ENCODE measurements at places on chromosomes 5 and 9.

DNA sequence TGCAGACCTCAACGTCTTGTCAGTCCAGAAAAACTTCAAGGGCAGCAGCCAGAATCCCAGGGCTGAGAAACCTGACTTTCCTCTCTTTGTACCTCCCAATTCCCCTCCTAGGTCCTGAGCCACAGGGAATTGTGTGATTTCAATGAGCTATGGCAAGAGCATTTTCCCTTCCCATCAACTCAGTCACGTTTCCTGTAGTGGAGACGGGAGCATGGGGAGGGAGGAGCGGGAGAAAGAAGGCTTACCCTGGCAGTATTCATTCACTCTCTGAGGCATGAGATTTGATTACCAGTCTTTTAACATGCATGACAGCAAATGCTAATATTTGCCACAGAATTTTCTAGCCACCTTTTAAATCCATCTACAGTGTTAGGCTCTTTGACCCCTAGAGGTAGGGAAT is 109.4 kb upstream of the TBCA start:
- DNase-seq: no peak

DNA sequence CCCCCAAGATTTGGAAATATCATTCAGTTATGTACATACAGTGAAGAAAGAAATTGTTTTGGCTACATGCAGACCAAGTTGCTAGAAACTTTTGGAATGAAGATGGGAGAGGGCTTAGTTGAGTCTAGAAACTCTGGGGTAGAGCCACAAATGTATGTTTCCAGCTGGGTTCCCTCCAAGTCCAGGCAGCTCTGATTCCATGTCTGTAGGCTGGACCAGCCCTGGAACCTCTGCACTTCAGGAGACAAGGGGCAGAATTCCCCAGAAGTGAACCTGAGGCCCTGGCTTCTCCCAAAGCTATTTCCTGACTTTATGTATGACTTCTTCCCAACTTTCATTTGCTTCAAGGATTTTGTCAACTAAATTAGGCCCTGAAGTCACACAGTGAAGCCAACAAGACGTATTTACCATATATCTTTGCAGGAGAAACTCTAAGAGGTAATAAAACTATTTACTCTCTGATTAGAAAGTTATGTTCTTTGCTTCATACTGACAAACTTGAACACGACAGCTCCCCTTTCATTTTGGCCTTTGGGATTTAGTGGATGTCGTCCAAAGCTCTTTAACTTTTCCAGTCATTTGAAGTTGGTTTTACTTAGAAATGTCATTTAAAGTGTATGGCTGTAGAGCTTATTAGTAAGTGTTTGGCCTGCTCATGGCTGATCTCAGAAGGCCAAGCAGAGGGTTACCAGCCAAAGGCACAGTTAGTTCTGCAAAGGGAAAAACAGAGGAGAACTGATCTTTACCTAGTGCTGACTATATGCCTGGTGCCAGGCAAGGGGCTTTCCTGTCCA is 152.0 kb upstream of the SLC28A3 start:
- no peak for DNase-seq

DNA sequence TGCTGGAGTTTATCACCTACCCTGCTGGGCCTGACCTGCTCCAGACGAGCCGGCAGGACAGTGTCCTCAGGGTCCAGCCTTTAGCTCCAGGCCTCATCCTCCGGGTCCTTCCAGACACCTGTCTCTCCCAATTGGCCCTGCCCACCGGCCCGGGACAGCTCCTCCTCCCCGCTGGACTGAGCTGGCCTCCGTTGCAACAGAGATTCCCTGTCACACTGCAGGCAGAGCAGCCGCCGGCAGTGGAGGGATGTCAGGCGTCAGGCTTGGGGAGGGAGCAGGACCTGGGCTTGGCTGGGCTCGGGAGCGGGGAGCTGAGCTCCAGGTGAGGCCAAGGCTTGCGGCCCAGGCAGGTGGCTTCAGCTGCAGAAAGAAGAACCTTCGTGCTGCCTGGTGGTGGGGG is 1.7 kb downstream of the KCNT1 start:
- no peak for DNase-seq

DNA sequence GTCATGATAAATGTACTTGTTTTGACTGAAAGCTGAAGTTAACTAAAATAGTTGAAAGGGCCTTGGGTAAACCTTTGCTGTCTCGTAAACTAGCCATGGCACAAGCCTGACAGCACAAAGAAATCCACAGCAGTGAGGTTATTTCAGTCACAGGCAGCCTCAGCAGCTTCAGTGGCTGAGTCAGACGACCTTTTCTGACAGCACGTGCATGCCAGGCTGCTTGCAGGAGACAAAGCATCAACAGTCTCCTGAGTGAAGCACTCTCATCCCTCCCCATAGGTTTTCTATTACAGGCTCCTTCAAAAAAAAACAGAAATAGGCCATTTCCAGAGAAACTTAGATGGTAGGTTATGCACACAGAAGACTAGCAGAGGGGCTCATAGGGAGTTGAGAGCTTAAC is 34.6 kb downstream of the OXCT1 start:
- DNase-seq: no peak

DNA sequence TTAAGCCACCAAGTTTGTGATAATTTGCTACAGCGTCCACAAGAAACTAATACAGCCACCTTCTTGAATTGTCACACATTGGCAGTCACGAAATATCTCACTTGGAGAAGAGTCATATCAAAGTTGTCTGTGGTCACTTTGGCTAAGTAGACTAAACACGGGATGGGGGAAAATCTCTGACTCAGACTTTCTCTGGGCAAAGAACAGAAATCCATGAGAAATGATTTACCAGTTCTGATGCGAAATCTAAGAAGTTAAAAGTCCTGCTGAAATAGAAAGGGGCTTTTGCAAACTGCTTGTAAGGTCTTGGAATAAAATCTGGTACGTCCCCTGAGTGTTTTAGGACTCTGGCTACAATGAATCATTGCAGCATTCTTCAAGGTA is 158.4 kb downstream of the COL23A1 start:
- DNase-seq: no peak

DNA sequence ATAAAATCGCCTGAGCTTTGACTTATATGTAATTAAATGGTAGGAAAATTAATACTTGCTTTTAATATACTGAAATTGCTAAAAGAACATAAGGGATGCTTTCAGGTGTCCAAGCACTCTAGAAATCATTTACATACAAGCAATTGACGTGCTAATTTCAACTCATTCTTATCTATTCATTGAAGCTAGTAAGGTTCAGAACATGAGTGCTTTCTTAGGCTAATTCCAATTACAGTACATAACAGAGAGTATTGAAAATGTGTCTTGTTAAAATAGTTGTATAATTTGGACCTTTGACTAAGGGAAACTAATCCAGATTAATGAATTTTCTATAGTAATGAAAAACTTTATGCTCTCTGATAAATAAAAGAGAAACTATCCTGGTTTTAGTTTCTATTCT is 1016.4 kb upstream of the TYRP1 start:
- DNase-seq: no peak

DNA sequence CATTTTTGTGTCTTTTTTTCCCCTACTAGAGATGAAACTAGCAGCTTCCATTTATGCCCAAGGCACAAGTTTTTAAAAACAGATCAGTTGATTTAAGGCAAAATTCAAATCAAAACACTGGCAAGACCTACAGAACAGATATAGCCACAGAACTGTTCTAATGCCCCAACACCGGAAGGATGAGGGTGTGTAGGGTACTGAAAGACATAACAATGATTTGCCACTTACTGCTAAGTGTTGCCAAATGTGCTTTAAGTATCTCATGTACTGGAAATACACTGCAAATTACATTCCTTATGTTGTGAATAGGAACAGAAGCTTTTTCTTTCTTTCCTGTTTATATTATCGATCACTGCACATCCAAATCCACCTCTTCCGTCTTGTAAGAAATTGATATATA is 189.0 kb downstream of the CETN3 start:
- no peak for DNase-seq

- no peak for DNase-seq
These were observed 16.4 kb downstream of the JADE2 start for GRCh38 chr5:134541736-134542376.

DNA sequence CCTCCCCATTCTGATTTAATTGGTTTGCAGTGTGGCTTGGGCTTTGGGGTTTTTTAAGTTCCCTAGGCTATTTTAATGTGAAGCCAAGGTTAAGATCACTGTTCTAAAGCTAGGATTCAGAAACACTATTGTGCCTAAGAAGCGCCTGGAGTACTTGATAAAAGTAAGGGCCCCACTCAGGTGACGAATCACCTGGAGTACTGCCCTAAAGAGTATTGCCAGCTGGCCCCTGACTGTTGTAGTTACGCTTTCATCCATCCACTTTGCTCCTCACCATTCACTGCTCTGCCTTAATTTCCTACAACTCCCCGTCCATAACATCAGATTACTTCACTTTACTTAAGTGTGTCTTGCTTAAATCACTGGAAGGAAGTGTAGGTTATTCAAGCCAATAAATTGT is 119.3 kb downstream of the CD180 start:
- no peak for DNase-seq

GRCh38 chr9:25212361-25212760 is 465.9 kb downstream of the TUSC1 start:
- no peak for DNase-seq

GRCh38 chr5:133928587-133929393 is 39.6 kb downstream of the C5orf15 start:
- DNase-seq: no peak

DNA sequence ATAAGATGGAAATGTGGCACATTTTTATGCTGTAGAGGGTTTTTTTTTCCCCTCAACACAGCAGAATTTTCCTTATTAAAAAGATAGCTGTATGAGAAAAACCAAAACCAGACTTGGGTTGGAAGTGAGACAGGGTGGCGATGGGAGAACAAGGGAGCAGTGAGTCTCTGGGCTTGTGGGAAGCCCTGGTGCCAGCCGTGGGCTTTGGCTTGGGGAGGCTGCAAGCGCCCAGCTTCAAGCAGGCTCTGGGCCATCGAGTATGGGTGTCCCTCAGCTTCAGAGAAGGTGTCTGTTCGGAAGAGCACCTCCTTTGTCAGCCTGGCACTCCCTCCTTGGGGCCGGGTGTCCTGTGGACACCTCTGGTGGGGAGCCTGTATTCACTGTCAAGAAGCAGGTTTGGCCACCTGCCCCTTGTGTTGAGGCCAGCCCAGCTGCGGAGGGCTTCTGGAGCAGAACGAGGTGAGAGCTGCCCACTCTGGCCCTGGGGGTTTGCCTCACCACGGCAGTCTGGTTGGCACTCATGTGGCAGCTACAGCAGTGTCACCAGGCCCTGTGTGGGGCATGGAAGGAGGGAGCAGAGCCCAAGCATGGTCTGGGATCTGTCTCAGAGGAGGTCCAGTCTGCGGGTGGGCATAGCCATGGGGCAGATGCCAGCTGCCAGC is 37.6 kb upstream of the ANGPTL2 start:
- no peak for DNase-seq

DNA sequence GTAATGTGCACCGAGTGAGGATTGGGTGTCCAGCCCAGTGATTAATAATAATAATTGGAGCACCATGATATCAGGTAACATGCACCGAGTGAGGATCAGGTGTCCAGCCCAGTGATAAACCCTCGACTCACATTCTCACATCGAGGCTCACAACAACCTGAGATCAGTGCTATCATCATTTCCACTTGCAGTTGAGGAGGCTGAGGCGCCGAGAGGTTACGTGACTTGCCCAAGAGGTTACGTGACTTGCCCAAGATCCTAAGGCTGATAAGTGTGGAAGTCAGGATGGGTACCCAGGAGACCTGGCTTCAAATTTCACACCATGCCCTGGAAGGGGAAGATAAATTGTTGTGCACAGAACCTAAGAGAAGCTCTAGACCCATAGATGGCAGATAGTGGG is 189.4 kb downstream of the MED10 start:
- no peak for DNase-seq

- DNase-seq: no peak
These were observed 5.0 kb downstream of the TNIP1 start for GRCh38 chr5:151075698-151076331.

- no peak for DNase-seq
These were observed 1.1 kb upstream of the GPSM1 start for GRCh38 chr9:136326061-136326760.

DNA sequence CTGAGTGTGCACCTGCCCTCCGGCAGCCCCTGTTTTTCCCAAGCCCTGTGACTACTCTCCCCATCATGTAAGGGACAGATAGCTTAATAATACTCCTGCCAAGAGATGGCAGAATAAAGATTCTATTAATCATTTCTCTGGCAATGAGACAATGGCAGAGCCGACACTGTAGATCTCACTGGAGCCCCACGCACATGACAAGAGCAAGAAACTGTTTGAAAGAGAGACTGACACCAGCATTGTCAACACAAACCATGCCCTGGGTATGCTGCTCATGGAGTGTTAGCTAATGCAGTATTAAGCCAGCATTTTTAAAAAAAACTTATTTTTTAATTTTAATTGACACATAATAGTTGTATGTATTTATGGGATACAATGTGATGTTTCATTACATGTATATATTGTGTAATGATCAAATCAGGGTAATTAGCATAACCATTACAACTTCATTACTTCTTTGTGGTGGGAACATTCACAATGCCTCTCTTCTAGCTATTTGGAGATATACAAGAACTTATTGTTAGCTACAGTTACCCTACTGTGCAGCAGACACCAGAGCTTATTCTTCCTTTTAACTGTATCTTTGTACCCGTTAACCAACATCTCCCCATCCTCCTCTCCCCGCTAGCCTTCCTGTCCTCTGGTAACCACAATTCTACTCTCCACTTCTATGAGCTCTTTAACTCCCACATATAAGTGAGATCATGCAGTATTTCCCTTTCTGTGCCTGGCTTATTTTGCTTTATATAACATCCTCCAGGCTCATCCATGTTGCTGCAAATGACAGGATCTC is 31.5 kb upstream of the SEMA4D start:
- no peak for DNase-seq

DNA sequence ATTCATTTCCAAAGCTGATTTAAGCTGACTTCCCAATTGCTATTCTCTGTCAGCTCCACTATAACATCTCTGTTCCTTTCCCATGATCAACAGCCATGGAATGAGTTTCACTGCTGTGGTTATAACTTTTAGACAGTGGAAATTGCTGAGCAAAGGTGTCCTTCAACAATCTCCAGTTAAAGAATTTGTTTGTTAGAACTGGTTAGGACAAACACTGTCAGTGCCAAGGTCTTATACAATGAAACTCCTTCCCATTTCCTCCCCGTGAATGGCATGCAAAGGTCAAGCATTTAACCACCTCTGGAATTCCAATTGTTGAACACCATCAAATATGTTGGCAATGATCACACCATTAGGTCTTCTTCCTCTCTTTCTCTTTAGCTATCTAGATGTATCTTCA is 45.7 kb upstream of the GHR start:
- DNase-seq: no peak

GRCh38 chr5:171703146-171703545 is 82.5 kb upstream of the SMIM23 start:
- no peak for DNase-seq

GRCh38 chr9:129628709-129629108 is 2.7 kb downstream of the NTMT1 start:
- DNase-seq: no peak

DNA sequence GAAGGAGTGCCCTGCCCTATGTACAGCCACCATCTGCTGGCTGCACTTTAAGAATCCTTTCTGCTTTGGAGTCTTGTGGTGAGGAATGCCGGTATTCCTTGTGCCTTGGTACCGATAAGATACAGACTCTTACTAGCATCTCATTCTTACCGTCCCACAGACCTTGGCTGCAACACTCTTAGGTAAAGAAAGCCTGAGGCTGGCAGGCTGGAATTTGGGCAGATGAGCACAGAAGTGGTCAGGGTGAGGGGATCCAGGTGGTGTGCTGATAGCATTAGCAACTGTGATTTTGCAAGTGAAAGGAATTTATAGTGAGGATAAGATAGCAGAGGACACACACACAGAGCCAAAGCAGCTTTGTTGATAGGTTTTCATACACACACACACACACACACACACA is 198.1 kb downstream of the ENC1 start:
- no peak for DNase-seq

- no peak for DNase-seq
These were observed 58.9 kb downstream of the PLPPR1 start for GRCh38 chr9:101087426-101087825.
